ENCODE measurements at places on chromosomes 3 and 15. TPM values are rescaled to one million over a fixed set of nuclear protein-coding genes. Genes with fewer than 3 reads are reported as not detected.

- DNase-seq: no peak
These were observed 825 bp upstream of the RTP3 start for GRCh38 chr3:46496746-46497555.

DNA sequence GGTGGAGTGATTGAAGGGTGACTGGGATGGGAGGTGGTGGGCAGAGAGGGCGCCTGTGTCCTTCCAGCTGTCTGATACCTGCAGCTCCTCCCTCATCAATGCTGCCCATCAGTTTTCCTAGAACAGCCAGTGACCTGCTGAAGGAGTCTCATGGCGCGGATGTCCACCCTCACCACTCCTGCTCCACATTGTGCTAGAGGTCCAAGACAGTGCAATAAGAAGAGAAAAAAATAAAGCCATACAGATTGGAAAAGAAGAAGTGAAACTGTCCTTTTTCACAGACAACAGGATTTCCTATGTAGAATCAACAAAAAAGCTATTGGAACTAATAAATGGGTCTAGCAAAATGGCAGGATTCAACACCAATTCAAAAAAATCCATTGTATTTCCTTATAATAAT lies 7.4 kb downstream of the ZDHHC19 start:
- DNase-seq: no peak

DNA sequence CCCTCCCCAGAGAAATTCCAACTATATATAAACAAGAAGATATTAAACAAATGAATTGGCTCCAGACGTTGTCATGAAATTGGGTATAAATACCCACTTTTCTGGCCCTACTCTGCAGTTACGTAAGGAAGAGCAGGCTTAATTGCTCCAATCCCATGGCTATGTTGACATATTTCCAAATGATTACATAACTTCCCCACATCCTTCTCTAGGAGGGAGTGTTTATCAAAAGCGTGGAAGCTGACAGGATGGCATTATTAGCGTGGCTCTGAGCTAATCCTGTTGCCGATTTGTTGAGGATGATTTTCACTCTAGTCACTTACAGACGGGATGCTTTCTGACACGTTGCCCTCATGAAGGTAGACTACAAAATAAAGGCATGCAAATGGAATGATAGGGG lies 347.5 kb upstream of the TMCO5A start:
- no peak for DNase-seq

The VPS33B gene
- 4.8 TPM for total RNA-seq

- DNase-seq: no peak
These were observed 5.1 kb upstream of the IQSEC1 start for GRCh38 chr3:13078163-13078905.

DNA sequence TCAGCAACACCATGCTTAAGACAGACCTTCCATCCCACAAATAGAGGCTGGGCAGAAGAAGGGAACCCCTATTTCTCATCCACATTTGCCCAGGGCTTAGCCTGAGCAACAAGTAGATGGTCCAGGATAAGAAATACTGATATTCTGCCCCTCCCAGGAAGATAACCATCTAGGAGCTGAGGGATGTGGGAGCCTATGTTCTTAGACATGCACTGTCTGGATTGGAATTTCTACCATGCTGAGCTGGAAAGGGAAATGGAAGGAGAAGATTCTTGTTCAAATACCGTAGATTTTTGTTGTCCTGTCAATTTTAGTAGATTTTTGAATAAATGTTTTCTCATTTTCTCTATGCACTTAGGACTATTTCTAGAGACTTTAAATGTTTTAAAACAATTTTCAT lies 450.7 kb upstream of the SEMA6D start:
- no peak for DNase-seq

DNA sequence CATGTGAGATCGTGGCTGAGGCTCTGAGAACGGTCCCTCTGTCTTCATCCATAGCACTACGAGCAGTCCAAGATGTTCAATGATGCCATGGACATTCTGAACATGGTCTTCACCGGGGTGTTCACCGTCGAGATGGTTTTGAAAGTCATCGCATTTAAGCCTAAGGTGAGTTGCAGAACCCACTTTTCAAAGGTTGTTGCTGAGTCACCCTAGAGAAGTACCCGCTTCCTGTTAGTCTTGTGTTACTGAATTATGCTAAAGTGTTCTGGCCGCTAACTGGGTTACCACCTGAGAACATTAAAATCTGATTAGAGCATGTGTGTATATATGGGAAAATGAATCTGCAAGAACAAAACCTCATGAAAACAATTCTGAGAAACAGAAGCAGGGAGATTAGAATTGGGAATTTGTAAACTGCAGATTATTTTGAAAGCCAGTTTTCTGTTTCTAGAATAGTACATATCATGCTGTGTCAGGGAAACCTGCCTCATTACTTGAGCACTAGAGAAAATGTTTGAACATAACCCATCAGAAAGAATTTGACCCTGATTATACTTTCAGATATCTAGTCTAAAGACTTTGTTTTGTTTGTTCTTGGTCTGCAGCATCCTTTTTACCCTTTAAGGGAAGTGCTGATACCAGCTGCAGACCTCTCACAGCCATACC lies 92.6 kb downstream of the CHDH start:
- no peak for DNase-seq

- no peak for DNase-seq
These were observed 78.7 kb upstream of the PROK2 start for GRCh38 chr3:71863563-71864190.

DNA sequence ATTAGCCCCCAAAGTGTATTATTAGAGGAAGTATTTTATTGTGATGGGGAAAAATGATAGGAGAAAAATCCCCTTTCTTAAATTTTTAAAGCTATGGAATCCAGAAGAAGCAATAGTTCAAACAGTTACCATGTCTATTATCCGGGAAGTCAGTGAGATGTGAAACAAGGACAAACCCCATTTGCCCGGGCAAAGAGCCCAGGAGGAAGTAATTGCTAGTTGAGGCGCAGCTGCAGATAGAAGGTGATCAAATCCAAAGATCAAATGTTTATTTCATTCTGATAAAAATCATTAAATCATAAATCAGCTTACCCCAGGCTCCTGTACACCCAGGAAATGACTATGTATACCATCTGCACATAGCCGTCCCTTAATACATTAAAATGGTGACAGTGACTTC lies 204.0 kb upstream of the CRBN start:
- DNase-seq: no peak

GRCh38 chr3:67017211-67017610 lies 19.1 kb downstream of the KBTBD8 start:
- no peak for DNase-seq

The CD200 gene
- total RNA-seq: 1.1 TPM

- no peak for DNase-seq
These were observed 339.7 kb downstream of the IL5RA start for GRCh38 chr3:2770451-2770850.

DNA sequence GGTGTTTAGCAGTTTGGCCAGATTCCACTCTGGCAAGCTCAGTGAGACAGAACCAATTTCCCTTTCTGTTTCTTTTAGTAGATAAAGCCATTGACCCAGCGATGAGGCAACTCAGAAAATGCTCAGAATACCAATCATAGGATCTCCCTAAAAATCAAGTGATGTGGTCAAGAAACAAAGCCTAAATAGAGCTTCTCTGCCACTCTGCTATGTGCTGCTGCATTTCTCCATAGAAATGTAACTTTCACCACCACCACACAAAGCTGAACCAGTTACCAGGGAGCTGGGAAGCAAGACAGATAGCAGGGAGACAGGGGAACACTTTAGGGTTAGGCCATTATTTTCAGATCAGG lies 109.8 kb downstream of the RPL22L1 start:
- no peak for DNase-seq

- DNase-seq: no peak
These were observed 38.4 kb downstream of the KCNAB1 start for GRCh38 chr3:156158656-156159295.

- DNase-seq: no peak
These were observed 432.8 kb downstream of the MAGI1 start for GRCh38 chr3:65605876-65606432.

The EXD1 gene
- total RNA-seq: not detected

- DNase-seq: no peak
These were observed 265.1 kb downstream of the CTNNB1 start for GRCh38 chr3:41464401-41464800.

The OIP5 gene
- total RNA-seq: 0.19 TPM

The WNT5A gene
- 3.8 TPM for total RNA-seq

GRCh38 chr3:141782386-141782932 lies 19.3 kb downstream of the GRK7 start:
- no peak for DNase-seq

The EPHA6 gene
- total RNA-seq: 0.19 TPM

Measured in left ventricle myocardium inferior (tissue), 1 donor.